ENCODE measurements at places on chromosomes 1 and 21.

GRCh38 chr1:179083533-179083932 lies 1.7 kb downstream of the TOR3A start:
- no peak for DNase-seq

- no peak for DNase-seq
Measured at GRCh38 chr1:99358770-99359169, 94.5 kb downstream of the PLPPR4 start.

- DNase-seq: no peak
Measured at GRCh38 chr1:193763266-193763665, 576.9 kb upstream of the B3GALT2 start.

DNA sequence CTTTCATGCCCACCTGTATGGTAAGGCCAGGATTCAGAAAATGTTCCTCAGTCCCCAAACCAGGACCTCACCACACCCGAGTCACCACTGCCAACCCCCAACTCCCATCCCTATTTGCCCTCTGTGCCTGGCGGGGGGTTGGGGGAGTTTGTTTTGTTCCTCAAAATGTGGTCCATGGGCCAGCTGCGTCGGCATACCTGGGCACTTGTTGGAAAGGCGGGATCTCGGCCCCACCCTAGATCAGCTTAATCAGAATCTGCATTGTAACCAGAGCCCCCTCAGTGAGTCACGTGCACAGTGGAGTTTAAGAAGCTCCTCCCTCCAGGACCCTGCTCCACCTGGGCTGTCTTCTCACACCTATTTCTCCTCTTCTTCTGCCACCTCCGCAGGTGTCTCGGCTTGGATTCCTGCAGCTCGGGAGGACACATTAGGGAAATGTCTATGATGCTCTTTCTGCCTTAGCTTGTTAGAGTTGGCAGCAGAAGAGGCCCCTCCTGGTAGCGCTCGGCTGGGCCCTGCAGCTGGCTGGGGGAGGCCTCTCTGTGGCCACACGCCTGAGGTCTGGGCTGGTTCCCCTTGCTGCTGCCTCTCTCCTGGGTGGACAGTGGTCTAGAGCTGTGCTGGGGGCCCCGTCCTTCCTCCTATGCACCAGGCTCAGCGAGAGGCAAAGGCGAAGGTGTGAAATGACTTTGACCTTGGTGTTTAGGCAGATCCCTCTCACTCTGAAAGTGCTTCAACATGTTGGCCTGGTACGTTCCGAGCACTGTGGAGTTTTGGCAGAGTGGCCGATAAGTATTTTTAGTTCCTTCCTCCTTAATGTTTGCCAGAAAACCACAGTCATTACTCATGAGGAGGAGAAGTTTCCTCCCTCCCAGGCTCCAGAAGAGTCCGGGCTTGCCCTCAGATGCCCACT lies 41.8 kb upstream of the CAMTA1 start:
- DNase-seq: peak; percentile 86

- no peak for DNase-seq
Measured at GRCh38 chr1:245939756-245940345, 567.2 kb downstream of the SMYD3 start.

DNA sequence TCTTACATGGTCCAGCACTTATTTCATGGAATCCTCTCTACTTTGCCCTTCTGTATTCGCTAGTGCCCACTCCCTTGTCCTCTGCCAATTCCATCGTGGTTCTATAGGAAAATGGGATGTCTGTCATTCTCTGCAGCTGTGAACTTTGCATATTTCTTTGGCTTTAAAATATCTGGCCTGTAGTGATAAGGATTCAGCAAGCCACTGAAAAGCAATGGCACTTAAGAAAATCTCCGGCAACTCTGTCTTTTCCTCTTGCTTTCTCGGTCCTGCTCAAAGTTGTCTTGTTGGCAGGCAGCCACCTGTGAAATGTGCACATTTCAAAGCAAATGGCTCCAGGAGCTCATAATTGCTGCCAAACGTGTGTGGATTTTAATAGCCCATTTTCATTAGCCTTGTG lies 91.8 kb downstream of the CHD1L start:
- no peak for DNase-seq

DNA sequence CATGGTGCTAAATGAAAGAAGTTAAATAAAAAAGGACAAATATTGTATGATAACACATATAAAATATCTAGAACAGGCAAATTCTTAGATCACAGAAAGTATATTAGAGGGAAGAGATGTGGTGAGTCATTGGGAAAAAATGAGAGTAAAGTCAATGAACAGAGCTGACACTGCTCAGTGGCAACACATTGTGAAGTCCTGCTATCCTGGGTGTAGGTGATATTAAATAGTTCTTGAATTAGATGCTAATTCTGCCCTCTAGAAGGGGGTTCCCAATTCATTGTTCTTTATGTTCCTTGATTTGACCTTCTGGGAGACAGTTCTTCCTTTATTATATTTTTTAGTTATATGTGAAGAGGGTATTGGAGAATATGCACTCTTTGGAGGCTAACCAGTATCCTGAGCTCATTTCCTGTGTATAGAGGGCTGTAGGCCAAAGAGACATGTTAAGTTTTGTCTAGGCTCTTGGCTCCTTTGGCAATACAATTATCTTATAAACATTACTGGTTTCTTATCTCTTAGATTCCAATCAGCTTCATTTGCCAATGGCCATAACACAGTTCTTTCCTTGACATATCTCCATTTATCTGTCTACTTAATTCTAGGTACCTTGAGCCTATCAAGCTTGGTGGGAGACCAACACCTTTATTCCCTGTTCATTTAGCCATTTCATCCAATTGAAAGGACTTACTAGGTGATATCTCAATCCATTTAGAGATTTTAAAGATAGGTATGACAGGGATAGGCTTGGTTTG lies 6.6 kb upstream of the SLC35A3 start:
- DNase-seq: no peak

DNA sequence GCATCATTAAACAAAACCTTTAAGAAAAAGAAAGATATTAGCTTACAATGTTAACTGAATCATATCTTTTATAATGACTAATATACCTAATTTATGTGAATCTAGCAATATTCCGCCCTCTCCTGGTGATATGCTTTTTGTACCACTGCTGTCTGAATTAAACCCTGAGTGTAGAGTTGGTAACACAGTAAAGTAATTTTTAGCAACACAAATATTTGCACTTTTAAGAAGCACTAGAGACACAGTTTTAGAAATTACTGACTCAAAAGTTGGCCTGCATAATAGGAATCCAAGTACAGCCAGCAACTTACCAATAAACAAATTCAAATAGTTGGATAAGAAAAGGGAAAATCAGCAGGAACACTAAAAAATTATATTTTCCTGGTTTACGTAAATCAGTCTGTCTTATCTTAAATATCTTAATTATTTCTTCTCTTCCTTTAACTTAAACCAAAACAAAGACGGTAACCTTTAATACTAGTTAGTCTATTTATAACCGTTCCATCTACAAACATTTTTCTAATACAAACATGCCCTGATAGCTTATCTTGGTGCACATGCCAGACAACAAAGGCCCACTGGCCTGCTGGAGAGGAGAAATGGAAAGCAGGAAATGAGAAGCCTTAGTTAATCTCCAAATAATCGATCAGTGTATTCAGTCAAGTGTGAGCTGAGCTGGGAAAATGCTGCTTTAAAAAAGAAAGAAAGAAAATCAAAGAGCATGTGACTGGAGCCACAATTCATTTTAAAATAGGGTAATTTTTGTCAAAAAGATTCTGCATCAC lies 246.0 kb downstream of the RERE start:
- no peak for DNase-seq

- no peak for DNase-seq
Measured at GRCh38 chr1:197521118-197521739, 253.2 kb downstream of the CRB1 start.

- DNase-seq: no peak
Measured at GRCh38 chr1:185495007-185495406, 178.0 kb upstream of the IVNS1ABP start.

DNA sequence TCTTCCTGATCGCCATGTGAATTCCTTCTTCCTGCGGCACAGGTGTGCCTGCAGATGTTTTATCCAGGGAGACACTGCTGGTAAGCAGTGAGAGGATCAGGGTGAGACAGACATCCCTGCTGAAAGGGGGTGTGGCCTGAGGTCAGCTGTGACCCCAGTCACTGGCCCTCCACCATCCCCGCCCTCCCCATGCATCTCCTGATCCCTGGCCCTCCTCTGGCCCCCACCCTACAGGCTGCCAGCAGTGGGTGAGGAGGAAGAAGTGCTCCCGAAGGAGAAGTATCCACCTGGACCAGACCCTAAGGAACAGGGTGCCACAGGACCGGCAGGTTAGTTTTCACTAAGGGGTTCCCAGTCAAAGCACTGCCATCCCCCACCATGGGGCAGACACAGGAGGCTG lies 85.3 kb downstream of the GLIS1 start:
- DNase-seq: no peak

DNA sequence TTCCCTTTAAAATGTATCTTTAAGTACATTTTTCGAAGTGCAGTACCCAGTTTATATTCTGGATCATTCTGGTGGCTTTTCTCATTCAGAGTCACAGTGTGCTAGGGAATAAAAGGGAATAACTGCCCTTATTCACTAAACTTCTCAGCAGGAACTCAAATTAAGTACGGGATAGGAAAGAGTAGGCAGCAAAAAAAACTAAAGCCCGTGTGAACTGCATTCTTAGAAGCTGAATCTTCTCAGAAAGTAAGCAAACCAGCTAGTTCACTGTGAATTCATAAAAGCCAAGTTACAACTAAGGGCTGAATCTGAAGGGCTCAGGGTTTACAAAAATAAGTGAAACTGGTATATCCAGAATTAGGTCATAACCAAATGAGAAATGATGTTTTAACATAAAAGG lies 22.0 kb downstream of the PRPF38A start:
- DNase-seq: no peak

- DNase-seq: no peak
Measured at GRCh38 chr1:86339014-86339812, 56.9 kb downstream of the ODF2L start.

DNA sequence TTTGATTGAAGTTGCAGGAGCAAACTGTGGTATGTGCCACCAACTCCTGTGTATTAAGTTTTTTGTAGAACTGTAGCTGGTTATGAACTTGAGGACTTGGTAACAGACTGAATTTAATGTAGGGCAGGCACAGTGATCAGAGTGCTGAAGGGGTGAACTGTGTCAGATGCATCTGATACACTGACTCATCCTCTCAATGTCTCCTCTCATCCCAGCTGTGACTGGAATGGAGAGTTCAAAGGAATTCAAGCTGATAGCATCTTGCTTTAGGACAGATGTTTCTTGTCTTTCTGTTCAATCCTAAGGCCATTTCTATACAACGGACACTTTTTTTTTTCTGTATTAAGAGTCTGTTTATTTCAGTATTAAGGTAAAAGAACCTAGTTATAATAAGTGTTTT lies 25.0 kb upstream of the GBP1 start:
- no peak for DNase-seq

- DNase-seq: no peak
Measured at GRCh38 chr1:3921765-3922164, 21.7 kb upstream of the C1orf174 start.

GRCh38 chr21:20998886-20999285 lies 677 bp downstream of the NCAM2 start:
- no peak for DNase-seq

GRCh38 chr1:205783904-205784303 lies 8.6 kb upstream of the RAB29 start:
- no peak for DNase-seq

DNA sequence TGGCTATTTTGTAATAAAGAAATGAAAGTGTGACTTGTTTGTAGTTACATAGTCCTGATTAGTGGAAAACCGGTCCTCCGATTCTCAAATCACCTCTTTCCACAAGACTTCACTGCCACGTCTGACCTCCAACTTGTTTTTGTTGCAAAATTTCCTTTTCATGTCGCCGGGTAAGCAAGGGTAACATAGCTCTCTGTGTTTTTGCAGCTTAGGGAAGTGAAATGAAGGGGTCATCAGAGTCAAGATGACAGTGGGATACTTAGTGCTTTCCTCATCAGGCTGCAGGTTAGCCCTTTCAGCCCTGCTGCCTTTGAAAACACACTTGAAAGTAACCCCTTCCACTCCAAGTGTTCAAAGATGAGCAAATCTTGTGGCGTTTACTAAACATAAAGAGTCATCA lies 217.9 kb downstream of the USP25 start:
- no peak for DNase-seq

DNA sequence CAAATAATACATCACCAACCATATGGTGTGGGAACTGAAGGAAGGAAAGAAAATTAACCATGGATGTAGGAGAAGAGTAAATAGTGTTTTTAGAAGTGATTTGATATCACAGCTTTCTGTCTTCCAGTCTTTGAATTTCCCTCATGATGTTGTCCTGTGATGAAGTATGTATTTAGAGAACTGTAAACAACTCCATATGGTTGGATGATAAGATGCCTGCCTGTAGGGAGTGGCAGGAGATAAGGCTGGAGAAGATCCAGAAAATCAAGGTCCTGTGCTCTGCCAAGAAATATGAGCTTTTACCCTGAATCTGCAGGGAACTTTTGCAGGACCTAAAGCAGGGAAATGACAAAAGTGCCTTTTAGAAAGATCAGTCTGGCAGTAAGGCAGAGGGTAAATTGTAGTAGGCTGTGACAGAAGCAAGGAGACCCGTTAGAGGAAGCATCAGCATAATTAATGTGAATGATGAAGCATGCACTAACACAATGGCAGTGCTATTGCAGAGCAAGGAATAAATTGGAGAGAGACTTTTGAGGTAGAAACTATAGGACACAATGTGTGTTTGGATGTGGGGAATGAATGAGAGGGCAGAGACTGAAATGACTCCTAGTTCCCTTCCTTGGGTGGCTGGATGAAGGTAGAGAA lies 21.9 kb downstream of the CEPT1 start:
- DNase-seq: no peak

DNA sequence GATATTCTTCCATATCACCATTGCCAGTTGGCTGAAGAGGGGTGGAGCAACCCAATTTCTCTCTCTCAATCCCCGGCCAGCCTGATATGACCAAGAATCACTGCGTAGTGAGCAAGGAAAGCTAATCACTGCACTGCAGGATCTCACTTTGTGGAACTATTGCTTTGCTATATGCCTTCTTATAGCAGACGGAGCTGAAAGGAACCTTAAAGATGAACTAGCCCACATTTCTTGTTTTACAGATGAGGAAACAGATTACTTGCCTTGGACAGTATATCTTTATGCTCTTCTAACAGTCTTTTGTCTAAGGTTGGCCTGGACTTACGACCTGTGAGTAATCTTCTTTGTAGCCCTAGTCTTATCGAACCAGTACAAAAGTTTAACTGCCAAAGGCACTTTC lies 7.6 kb downstream of the APOBEC4 start:
- DNase-seq: no peak

- DNase-seq: peak; percentile 74
Measured at GRCh38 chr1:2255420-2256369, 27.6 kb downstream of the SKI start.

- no peak for DNase-seq
Measured at GRCh38 chr1:21255943-21256320, 34.3 kb downstream of the ECE1 start.

GRCh38 chr21:33028287-33028670 lies 2.5 kb downstream of the OLIG2 start:
- no peak for DNase-seq

- no peak for DNase-seq
Measured at GRCh38 chr1:153292185-153292584, 20.6 kb downstream of the PGLYRP3 start.

- no peak for DNase-seq
Measured at GRCh38 chr1:175604039-175604941, 139.1 kb downstream of the TNR start.

GRCh38 chr1:230502996-230503395 lies 76.9 kb upstream of the PGBD5 start:
- no peak for DNase-seq

GRCh38 chr1:29256979-29257804 lies 20.9 kb downstream of the PTPRU start:
- DNase-seq: no peak

- DNase-seq: peak; percentile 71
Measured at GRCh38 chr1:156583821-156584622, 4.5 kb downstream of the TTC24 start.

GRCh38 chr1:56755911-56756310 lies 63.3 kb downstream of the FYB2 start:
- no peak for DNase-seq
